Stimulated activated CD4-positive, alpha-beta T cell treated with anti-CD3 and anti-CD28 coated beads, Interleukin-4, amount 100 ng/mL, for 48 hours (primary cell): ENCODE measurements at places on chromosomes 5 and 9.

DNA sequence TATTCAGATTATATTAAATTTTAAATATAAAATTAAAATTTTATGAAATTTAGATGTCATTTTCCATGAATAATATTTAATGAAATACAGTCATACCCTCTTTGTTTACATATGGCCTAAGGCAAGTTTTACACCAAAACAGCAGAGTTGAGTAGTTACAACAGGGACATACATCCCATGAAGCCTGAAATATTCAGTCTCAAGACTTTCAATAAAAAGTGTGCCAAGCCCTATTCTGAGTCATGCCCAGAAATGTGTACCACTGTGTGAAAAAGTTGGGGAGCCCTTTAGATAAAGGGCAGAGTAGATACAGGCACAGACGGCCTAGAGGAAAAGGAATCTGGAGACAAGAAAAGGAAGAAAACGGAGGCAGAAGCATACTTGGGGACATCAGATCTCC, 261.3 kb downstream of the SGCD start:
- DNase-seq, result no peak

GRCh38 chr5:153752890-153753289, 262.4 kb downstream of the GRIA1 start:
- DNase-seq, result no peak

- no peak for DNase-seq
These were observed 22.3 kb upstream of the OLFM1 start for GRCh38 chr9:135065151-135065550.

DNA sequence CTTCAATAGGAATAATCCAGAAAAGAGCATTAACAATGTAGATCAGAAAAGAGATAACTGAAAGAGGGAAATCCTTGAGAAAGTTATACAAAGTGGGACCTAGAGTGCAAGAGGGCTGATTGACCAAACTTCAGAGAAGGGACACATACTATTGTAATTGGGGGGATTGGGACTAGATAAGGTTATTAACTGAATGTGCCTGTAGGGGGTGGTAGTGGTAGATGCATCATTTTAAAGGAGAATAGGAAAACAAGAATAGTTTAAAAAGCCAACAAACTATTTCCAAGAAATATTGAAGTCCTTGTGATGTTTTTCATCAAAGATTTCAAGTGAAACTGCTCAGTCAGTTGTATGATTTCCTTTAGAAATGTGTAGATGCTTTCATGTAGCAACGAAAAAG, 468.5 kb downstream of the TAF11L14 start:
- DNase-seq, result no peak

GRCh38 chr5:24110004-24110615, 534.7 kb downstream of the CDH10 start:
- no peak for DNase-seq

- DNase-seq, result no peak
These were observed 8.4 kb downstream of the ZNF474 start for GRCh38 chr5:122137702-122138101.

DNA sequence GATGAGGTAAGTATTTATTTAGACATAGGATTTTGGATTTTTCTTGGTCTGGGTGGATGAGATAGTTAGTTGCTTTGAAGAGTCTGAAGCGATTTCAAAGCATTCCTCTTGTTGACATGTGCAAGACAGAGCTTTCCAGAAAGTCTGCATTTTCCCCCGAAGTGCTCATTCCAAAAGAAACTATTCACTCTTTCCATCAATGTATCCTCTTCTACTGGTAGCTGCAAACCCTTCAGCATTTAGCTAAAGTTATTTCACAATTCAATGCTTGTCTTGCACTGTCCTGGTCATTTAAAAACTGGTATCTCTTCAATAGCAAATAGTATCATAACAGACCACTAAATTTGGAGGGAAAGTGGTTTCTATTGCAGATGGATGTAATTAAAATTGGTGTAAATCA, 13.0 kb downstream of the NREP start:
- no peak for DNase-seq

DNA sequence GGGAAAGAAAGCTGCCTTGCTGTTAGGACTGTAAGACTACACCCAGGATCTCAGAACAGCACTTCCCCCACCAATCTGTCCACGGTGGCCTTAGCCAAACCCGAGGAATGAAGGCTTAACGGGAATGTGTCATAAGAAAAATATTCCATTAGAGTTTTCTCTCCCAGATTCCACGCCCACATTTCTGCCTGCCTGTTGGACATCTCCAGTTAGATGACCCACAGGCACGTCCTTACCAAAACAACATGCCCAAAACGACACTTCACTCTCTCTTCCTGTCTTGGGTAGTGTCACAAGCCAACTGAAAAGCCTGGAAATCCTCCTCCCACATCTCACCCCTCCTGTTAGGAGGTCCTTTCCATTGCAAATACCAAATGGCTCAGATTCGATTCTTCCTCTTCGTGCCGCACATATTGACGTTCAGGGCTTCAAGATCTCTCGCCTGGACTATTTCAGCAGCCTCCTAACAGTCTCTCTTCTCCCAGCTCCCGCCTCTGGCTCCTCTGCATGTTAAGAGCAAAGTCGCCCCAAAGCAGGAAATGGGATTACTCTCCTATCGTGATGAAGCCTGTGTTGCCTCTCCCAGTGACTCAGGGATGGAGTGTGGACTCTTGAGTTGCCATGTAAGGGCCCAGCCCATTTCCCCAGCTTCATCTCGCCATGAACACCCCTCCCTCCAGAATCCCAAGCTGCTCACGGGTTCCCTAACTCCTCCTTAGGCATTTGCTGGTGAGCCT, 159.3 kb downstream of the NR3C1 start:
- no peak for DNase-seq

- DNase-seq, result no peak
These were observed 97.7 kb upstream of the HCN1 start for GRCh38 chr5:45793638-45794532.

GRCh38 chr5:31193591-31194467, at the start of gene CDH6:
Gene CDH6 (plus strand): TSS chr5:31193686. CDS start chr5:31267474, 73,788 bp downstream.
- DNase-seq, result no peak
